Smooth muscle cell of the brain vasculature (primary cell): ENCODE measurements at places on chromosomes 1 and 21.

GRCh38 chr1:171513743-171514142, 28.4 kb downstream of the PRRC2C start:
- DNase-seq: no peak

DNA sequence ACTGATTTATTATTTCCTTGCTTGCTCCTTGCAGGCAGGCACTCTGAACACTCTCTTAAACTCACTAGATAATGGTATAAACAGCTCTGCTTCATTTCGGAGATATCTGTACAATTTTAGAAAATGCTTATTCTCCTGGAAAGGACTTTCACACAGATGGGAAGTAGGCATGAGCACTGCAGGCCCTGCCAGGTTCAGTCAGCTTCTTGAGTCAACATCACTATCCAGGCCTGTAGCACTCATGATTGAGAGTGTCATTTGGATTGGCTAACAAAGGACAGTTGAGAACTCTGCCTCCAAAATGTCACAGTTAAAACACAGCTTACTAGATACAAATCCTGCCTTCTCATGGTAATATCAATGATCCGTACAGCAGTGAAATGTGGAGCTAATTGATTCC, 181.9 kb downstream of the CYYR1 start:
- no peak for DNase-seq

DNA sequence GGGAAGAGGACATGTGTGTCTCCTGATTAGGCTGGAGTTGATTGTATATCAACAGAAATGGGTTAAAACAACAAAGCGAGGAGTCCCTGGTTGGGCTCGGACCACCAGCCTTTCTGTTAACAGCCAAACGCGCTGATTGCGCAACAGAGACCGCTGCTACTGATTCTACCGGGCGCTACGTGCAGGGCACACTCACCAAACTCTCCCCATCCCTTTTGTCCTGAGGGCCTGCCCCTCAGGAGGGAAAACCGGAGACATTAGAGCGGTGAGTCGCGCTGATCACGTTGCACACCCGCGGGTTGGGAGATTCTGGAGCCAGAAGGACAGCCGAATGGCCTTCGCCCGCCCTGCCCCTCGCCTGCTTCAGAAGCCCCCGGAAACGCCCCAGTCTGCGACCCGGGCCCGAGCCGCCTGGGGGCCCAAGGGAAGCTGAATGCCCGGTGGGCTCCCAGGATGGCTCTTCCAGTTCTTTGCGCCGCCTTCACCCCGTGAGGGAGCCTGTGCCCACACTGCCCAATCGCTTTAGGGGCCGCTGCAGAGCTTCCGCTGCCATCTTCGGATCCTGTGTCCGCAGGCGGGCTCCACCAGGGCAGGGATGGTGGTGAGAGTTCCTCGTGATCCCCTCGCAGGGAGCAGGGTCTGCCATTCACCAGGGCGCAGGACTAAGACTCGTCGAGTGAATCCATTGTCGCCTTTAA, 165.4 kb upstream of the NBPF11 start:
- no peak for DNase-seq

DNA sequence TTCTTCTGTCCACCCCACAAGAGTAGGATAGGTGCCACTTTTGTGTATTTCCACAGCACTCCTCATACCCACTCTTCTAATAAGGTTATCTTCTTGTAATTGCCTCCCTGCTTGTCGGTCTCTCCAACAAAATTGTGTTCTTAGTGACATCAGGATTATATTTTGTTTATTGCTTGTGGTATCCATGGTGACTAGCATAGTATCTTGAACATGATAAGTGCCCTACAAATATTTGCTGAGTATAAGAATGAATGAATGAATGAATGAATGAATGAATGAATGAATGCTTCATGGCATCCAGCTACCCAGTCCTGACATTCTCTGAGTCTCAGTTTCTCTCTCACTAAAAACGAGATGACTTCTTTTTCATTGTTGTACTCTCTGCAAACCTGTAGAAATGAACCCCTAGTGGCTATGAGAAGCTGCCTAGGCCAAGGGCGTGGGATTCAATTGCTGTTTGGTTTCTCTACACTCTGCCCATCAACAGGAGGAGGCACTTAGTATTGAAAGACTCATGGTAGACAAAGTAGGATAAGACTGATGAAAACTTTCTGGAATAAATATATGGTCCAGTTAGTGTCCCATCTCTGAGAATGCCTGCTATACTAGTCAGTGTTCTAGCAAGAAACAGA, 121.0 kb downstream of the TMEM53 start:
- DNase-seq: no peak

GRCh38 chr1:17675744-17676143, 79.4 kb upstream of the ACTL8 start:
- no peak for DNase-seq

- no peak for DNase-seq
These were observed 964.1 kb downstream of the TTLL7 start for GRCh38 chr1:83034851-83035250.

DNA sequence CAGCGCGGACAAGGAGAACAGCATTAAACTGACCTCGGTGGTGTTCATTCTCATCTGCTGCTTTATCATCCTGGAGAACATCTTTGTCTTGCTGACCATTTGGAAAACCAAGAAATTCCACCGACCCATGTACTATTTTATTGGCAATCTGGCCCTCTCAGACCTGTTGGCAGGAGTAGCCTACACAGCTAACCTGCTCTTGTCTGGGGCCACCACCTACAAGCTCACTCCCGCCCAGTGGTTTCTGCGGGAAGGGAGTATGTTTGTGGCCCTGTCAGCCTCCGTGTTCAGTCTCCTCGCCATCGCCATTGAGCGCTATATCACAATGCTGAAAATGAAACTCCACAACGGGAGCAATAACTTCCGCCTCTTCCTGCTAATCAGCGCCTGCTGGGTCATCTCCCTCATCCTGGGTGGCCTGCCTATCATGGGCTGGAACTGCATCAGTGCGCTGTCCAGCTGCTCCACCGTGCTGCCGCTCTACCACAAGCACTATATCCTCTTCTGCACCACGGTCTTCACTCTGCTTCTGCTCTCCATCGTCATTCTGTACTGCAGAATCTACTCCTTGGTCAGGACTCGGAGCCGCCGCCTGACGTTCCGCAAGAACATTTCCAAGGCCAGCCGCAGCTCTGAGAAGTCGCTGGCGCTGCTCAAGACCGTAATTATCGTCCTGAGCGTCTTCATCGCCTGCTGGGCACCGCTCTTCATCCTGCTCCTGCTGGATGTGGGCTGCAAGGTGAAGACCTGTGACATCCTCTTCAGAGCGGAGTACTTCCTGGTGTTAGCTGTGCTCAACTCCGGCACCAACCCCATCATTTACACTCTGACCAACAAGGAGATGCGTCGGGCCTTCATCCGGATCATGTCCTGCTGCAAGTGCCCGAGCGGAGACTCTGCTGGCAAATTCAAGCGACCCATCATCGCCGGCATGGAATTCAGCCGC, 2.5 kb downstream of the S1PR1 start:
- no peak for DNase-seq

DNA sequence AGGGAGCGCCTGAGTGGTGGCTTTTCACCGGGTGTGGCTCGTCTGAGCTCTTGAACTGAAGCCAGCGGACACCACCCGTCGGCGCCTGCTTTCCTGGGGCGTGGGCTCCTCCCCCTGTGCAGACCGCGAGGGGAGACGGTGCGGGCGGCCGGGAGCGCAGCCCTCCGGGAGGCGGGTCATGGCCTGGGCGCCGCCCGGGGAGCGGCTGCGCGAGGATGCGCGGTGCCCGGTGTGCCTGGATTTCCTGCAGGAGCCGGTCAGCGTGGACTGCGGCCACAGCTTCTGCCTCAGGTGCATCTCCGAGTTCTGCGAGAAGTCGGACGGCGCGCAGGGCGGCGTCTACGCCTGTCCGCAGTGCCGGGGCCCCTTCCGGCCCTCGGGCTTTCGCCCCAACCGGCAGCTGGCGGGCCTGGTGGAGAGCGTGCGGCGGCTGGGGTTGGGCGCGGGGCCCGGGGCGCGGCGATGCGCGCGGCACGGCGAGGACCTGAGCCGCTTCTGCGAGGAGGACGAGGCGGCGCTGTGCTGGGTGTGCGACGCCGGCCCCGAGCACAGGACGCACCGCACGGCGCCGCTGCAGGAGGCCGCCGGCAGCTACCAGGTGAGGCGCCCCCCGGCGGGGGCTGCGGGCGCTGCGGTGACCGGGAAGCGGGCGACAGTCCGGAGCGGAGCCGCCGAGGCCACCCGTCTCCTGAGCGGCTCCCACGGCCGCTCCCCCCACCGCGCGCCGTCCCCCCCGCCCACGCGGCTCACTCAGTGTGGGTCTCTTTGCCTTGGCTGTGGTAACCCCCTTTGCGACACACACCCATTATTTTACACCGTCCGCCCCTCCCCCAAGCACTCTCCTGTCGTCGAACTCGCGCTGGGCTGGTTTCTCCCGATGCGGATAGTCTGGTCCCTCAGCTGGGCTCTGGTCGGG, at the start of gene TRIM58:
TSS of gene TRIM58 (plus strand) at position 119 of the 916 bp plus-strand sequence. CDS start at position 179, 60 bp downstream.
- DNase-seq: no peak

DNA sequence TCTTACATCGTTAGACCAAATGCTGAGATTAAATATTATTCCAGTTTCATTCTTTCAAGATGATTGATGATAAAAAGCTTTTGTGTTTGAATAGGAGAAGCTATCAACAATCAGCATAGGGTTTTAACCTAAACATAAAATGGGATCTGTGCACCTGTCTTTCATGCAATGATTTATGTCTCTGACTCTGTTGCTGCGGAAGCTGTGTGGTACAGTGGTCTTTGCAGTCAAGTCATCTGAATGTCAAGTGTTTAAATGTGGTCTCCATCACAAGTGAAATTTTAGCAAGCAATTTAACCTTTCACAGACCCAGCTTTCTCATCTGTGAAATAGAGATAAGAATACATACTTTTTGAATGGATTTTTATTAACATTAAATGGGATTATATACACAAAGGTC, 107.2 kb downstream of the PLPPR5 start:
- no peak for DNase-seq

DNA sequence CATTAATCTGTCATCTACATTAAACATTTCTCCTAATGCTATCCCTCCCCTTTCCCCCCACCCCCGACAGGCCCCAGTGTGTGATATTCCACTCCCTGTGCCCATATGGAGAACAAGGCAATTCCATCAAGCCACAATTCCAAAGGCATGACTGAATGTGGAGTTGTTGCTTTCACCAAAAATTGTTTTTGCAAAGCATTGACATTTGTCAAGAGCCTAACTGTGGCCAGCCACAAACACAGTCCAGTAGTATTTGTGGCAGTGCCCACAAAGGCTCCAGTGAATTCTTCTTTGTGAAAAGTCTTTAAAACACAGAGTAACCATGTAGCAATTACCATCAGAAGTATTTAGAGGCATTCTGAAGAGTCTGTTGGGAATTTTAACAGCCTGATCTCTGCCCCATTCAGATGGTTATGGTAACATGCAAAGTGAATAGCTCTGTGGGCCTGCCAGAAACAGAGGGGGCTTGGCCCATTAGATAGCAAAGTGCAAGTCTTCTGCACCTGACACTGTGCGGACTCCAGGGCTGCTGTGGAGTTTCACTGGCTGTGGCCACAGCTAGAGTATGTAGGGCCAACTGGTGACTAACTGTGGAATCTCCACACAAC, 11.6 kb upstream of the LRRC53 start:
- no peak for DNase-seq

DNA sequence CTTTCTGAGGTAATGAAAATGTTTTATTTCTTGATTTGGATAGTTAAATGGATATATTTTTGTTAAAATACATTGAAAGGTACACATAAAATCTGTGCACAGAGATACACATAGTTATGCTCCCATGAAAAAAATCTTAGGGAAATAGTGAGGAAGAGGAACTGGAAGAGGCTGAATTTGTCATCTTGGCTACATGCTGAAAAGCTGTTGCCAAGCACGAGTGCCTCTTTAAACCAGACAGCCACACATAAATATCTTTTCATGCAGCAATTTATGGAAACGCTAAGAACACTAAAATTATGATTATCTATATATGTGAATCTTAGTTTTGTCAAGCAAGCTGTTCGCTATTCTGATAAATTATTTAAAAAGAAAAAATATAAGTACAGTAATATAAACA, 12.8 kb upstream of the ADAR start:
- DNase-seq: no peak

GRCh38 chr1:24985737-24986136, 55.7 kb upstream of the RUNX3 start:
- DNase-seq: no peak

DNA sequence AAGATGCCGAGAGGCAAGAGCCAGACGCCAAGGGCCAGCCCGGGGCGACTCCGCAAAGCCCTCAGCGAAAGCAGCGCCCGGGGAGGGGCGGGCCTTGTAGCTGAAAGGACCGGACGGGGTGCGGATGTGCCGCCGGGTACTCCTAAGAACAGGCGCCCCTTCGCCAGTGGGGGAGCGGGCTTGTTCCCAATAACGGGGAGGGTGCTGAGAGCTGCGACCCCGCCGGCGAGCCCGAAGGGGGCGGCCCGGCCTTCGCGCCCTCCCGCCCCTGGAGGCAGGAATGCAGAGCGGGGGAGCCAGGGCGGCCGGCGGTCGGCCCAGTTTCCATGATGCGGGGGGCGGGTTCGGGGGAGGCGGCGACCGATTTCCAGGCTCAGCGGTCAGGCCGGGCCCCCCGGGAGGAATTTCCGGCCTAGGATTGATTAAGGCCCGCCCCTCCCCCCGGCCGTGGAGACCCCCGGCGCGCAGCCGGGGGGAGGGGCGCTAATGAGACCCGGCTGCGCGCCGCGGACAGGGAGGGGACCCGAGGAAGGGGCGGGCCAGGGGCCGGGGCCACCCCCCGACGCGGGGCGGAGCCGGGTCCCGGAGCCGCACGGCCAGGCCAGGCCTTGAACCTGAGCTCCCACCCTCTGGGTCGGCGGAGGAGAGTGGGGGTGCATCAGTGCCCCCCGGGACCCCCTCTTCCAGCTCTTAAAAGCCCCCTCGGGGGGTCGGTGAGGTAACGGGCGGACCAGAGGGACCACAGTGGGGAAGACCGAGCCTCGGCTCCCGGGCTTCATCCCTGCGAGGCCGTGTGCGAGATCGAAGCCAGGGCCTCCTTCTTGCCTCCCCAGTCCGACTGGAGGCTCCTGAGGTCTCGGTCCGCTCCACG, 898 bp upstream of the TMEM200B start:
- peak; percentile 58 for DNase-seq

GRCh38 chr1:209850342-209850979, 22.7 kb downstream of the UTP25 start:
- peak; percentile 89 for DNase-seq

DNA sequence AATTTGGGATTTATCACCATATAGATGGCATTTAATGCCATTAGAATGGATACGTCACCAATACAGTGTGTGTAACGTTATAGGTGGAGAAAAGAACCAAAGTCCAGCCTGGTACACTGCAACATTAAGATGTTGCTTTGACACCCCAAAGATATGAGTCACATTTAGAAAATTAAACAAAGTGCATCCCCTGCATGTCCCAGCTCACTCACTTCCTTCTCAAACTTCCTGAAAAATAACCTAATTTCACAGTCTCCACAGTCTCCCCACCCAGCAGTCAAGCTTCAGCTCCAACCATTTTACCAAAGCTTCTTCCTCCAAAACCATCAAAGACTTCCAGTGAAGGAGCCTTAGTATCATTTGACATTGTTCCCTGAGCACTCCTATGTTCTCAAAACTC, 111.9 kb downstream of the OMA1 start:
- DNase-seq: no peak

DNA sequence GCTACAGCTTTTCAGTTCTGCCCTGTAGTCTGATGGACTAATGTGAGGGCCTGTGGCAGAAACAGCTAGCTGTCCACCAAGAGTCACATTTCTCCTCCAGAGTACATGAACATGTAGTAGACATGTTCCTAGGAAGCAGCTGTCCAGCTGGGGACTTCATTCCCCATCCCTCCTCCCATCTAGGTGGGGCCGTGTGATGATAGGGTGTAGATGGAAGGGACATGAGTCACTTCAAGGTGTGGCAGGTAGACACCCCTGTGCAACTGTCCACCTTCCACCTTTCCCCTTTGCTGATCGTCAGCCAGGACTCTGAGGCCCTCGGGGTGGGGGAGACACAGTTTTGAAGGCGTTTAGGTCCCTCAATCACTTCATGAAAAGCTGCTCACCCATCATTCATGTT, 3.6 kb upstream of the RD3 start:
- DNase-seq: no peak
